AG09319 (cell line): ENCODE measurements at places on chromosomes 7 and 10.

- DNase-seq: no peak
Observed at GRCh38 chr10:93991596-93992284, 2.0 kb upstream of the PLCE1 start.

- DNase-seq: no peak
Observed at GRCh38 chr10:133461027-133461426, 7.3 kb downstream of the SCART1 start.

DNA sequence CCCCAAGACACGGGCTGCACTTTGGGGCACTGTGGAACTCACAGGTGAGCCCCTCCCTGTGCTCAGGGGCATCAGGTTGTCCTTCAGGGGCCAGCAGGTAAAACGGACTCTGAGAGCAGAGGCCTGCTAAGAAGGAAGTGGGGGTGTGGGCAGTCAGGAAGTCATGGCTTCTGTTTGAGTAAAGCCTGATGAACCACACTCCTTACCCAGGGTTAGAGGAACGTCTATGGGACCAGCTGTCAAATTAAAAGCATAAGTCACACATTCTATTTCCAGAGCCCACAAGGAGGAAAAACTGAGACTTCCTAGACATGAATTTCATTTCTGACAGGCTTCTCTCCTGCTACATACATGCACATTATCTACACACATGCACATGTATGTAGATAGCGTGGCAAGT, 616.4 kb downstream of the SDK1 start:
- no peak for DNase-seq

DNA sequence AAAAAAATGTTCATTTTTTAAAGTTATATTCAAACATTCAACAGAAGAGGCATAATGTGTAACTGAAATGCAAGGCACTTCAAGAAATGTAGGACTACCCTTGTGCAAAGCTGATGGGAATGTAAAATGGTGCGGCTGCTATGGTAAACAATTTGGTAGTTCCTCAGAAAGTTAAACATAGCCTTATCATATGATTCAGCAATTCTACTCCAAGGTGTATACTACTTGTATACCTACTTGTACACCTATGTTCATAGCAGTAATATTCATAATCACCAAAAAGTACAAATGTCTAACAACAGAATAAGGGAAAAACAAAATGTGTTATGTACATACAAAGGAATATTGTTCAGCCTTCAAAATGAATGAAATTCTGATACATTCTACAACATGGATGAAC, 37.3 kb downstream of the TET1 start:
- no peak for DNase-seq

DNA sequence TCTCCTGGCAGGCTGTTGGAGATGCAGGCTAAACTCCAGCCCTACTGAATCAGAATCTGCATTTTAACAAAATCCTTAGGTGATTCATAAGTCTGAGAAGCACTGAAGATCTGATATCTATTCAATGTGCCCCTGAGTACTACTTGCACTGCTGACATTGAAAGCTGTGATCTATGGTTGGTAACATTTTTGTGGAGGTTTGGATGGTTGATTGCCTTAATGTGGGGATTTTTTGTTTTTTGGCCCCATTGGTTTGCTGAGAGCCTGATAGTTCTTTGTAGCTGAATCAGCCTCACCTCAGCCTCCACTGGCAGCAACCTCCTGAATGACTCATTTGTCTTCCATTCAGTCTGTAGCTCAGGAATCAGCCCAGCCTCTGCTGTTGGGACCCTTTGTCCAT, 14.7 kb upstream of the LRRN3 start:
- no peak for DNase-seq

- DNase-seq: no peak
Observed at GRCh38 chr7:135774284-135774683, 25.7 kb upstream of the FAM180A start.

DNA sequence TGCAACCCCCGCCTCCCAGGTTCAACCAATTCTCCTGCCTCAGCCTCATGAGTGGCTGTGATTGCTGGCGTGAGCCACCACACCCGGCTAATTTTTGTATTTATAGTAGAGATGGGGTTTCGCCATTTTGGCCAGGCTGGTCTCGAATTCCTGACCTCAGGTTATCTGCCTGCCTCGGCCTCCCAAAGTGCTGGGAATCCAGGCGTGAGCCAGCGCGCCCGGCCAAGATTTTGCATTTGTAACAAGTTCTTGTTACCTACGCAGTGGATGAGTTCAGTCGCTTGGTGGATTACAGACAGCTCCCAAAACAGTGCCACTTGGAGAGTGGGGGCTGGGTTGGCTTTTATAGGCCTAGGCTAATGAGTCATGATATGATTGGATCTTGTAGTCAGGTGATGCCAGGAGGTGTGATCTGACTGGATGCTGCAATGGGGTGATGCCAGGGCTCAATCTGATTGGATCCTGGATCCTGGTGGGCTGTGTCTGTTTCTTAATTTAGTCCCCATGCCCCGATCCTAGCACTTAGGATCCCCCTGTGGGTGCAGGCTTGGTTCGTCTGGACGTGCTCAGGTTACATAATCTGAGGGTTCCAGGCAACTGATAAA, 20.3 kb downstream of the SBDS start:
- no peak for DNase-seq

DNA sequence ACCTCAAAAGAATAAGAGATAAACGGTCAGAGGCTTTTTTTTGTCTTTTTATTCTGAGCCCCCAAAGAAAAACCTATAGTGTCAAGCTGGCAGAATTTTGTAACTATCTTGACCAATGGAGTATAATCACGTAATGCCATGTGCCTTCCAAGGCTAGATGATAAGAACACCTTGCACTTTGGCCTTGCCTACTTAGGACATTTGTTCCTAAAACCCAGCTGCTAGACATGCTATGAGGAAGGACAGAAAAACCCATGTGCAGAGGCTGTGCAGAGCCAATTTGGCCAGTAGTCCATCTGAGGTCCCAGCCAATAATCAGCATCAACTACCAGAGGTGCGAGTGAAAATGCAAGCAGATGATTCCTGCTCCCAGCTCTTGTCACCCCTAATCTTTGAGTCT, 69.9 kb downstream of the EPDR1 start:
- no peak for DNase-seq

DNA sequence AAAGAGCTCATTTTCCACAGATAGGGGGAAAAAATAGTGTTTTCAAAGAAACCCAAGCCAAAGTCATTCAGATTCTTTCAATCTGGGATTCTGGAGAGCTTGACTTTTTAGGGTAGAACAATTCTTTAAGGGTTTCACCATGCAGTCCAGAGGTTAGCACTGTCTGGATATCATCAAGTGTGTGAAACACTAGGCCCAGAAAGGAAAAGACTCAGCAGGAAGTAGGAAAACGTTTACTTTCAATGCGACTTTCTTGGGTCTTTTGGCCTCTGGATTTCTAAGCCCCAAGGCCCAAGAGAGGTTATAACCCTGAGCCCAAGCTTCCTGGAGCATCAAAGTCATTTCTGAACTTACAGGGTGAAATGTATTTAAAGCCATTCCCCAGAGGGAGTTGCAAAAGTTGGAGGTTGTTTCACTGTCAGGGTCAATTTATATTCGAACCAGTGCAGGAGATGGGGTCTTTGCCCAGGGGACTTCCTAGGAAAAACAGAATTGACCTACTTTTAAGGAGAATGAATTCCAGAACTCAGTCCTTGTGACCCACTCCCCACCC, 158.0 kb downstream of the C7orf25 start:
- no peak for DNase-seq

GRCh38 chr7:36635091-36635490, 89.2 kb downstream of the AOAH start:
- no peak for DNase-seq

DNA sequence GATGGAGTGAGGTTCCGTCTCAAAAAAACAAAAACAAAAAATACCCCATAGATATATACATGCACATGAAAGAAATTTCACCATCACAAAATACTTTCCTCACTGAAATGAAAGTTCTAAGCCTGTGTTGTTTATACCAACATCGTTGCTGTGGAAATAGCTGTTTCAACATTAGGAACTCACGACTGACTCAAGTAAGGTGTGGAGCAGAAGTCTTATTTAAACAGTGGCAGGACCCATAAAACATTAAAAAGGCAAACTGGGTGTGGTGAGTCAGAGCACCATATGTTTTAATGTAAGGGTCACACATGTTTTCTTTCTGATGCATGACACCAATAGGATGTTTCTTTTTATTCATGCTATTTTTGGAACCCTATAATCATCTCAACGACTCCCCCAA, 48.3 kb downstream of the BAIAP2L1 start:
- peak; percentile 52 for DNase-seq

DNA sequence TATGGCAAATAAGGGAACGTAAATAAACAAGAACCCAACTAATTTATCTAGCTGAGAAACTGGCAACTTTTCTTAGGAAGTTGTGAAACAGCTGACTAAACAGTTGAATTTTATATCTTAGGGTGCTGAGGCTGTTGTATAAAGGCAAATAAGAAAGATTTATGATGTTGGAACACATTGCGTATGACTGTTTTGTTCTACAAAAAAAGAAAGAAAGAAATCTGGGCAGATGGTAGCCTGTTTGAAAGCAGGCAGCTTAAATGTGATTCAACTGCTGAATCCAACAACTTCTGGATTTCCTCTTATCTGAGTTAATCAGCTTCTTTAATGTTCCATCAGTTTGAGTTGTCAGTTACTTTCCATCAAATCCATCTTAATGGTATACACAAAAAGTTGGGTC, 214.5 kb downstream of the SNX13 start:
- no peak for DNase-seq

DNA sequence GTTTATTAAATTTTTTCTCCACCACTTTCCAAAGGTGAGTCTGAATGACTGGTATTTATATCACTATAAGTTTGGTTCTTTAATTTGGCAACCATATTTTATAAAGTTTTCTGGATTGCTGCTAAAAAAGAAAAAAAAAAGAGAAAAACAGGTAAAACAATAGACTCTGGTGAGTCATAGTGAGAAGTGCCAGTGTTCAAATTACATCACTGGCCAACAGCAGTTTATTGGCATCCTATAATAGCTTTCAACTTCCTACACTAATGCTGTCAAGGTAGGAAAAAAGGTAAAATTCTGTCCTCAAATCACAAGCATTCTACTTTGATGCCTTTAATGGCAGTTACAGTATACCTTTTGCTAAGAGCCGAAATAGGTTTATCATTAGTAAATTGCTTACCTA, 808.8 kb downstream of the GRM8 start:
- DNase-seq: no peak

- no peak for DNase-seq
Observed at GRCh38 chr7:69598487-69599285, 411 bp downstream of the AUTS2 start.

GRCh38 chr7:90834771-90835170, 238.7 kb downstream of the CDK14 start:
- DNase-seq: no peak

DNA sequence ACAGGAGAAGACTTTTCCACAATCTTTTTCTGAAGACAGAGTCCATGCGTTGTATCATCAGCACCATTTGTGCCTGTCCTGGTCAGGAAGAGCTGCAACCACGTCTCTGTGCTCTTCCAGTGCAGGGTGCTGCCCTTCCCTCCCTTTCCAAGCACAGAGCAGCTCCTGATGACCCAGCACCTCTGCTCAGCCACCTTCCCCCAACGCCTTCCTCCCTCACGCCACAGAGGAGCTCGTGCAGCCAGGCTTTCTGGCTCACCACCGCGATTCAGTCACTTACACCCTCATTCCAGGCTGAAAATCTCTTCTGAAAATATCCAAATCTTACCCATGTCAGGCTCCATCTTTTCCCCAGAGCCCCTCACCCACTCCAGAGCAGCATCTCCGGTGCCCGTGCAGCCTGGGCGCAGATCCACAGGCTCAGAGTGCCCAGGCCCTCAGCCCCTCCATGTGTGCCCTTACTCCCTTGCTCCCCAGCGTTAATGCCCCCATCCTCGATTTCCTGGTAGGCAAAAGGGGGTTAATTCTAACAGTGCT, 181.5 kb downstream of the DIP2C start:
- DNase-seq: no peak

GRCh38 chr10:15863733-15864132, 3.4 kb upstream of the MINDY3 start:
- DNase-seq: no peak

DNA sequence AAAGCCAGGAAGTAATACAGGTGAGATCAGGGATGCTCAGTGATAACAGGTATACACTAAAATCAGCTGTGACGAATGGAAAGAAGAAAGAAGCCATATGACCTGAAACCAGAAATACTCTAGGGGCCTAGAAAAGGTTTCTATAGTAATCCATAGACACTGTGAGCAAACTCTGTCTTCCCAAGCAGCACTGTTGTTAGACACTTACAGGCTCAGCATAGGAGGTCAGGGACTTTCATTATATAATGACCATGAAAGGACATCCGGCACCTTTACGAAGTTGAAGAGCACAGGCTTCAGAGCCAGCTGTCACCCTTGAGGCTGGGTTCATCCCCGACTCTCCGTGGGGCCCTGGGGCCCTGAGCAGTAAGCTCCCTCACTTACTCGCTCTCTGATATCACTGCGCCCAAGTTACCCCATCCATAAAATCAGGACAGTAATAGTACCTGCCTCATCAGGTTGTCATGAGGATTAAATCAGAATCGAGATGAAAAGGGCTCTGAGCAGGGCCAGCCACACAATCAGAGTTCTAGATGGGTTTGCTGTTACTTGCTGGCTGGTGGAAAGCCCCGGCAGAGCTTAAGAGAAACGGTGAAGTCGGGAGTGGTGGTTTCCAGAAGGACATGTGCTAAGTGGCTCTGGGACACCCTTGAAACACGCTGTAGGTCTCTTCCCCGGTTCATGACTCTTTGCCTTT, 79.5 kb downstream of the ITIH5 start:
- no peak for DNase-seq

- no peak for DNase-seq
Observed at GRCh38 chr10:30412901-30413300, 21.1 kb upstream of the MAP3K8 start.
